GM12891 (cell line): ENCODE measurements at places on chromosomes 11 and 22.

DNA sequence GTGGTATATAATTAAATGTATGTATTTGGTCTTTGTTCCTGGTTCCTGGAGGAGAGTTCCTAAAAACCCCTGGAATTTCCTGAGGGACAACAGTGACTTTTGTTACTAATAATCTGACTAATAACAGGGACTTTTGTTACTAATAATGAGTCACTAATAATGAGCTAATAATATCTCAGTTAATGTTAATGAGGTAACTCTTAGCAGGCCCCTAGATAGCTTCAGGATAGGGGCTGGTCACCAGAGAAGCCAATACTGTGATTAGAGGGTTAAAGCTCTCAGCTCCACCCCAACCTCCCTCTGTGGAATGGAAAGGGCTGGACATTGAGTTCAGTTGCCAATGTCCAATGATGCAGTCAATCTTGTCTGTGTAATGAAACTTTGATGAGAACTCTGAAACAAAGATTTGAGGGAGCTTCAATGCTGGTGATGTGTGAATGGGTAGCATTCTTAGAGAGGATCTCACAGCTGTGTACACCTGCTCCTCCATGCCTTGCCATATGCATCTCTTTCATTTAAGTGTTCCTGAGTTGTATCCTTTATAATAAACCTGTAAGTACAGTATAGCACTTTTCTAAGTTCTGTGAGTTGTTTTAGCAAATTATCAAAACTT, 1431.4 kb upstream of the TENM4 start:
- DNase-seq: no peak

DNA sequence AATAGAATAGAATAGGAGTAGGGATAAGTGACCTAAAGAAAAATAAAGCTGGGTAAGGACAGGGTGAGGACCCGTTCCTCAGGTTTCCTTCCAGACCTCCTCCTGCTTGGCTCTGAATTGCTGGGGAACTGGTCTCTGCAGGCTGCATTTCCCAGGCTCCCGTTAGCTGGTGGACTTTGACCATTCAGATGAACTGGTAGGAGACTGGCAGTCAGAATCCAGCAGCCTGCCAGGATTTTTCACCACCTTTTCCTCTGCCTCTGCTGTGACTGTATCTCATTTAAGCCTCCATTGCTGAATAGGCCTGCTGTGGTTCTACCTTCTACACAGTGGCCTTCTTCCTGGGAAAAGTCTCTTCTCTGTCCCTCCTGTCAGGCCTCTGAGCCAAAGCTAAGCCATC, 24.6 kb upstream of the SMPD1 start:
- no peak for DNase-seq

- DNase-seq: no peak
These were observed 10.1 kb upstream of the SCN2B start for GRCh38 chr11:118186346-118187107.

DNA sequence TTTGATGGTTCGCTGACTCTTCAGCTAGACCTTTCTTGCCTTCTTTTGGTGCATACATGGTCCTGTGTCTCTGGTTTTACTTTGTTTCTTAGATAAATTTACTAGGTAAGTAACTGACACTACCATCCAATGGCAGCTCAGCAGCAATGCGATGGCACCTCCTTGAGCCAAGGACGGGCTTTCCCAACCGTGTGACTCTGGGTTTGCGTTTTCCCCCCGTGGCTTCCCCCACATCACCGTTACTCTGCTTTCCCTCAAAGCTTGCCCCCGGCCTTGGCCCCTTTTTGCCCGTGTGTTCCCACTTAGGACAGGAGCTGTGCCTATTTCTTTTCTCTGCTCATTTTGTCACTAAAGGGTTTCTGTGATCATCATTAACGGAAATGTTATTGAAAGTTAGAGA, 41.5 kb downstream of the TBC1D22A start:
- no peak for DNase-seq

DNA sequence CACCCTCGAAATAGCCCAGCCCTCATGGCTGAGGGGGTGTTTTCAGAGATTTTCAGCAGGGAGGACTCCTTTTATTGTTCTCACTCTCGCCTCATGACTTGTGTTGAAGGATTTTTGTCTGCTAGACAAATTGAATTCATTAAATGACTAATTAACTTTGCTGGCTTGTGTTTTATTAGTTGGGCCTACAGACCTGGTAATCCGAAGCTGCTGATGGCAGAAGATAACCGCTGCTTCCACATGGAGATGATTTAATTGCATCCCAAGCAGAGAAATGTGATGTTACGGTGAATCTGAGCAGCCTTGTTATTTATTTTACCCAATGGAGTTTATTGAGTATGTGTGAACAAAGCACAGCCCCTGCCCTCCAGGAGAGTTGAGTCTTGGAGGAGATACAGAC, 40.5 kb upstream of the CDON start:
- no peak for DNase-seq

GRCh38 chr11:19953909-19954308, 206.4 kb downstream of the DBX1 start:
- no peak for DNase-seq

DNA sequence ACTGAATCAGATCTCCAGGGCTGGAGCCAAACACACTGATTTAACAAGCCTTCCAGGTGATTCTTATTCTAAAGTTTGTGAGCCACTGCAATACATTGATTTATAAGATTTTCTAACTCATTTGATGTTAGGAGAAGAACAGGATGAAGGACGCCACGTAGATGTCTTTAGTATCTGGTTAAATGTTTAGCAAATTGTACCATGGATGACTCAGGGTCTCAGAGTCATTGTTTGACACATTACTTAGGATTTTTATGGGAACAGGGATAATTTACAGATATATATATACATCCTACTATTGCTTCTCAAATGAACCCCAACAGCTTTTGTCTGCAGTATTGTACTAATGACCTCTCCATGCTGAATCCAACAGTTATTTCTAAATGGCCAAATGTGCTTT, 143.1 kb upstream of the DDI1 start:
- DNase-seq: no peak

- no peak for DNase-seq
These were observed 37.5 kb downstream of the MYBPC3 start for GRCh38 chr11:47314992-47315391.
